Activated CD4-positive, alpha-beta memory T cell treated with anti-CD3 and anti-CD28 coated beads, Interleukin-2, amount 10 ng/mL, durations not matched to agents 7 days and 5 days (primary cell): ENCODE measurements at places on chromosomes 16 and 17. TPM values are rescaled to one million over a fixed set of nuclear protein-coding genes. Genes with fewer than 3 reads are reported as not detected.
A peak's percentile ranks its signal among the peaks of the same experiment; 100 is the strongest.

The OR4D1 gene
- 0.88 TPM for total RNA-seq

The SOST gene
- not detected for total RNA-seq

DNA sequence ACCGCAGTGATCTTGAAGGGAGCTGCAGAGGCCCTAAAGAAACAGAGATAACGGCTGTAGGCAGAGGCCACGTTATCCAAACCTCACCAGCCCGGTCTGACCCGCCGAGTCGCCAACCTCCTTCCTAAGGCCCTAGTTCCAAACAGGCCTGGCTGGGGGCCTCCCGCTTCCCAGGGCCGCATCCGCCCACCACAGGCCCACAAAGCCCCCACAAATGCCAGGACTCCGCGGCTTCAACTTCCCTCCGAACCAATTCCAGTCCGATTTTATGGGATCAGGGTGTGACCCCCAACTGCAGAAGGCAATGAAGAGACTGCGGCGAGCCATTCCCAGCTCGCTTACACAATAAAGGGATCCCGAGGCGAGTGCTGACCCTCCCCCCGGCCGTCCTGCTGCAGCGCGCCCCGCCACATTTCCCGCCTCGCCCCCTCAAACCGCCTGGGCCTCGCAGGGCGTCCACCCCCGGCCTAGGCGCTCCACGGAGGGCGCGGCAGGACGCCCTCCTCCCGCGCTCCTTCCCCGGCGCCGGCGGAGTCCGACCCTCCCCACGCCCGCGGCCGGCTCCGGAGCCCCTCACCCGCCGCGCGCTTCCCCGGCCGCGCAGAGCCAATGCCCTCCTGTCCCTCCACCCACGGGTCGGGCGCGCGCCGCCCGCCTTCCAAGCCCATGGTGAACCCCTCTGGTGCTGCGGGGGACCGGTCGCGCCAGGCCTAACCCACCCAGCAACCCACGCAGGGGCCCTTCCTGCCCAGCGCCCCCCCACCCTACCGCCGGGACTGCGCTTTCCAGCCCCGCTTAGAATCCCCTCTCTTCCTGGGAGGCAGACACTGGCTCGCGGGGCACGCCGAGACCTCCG lies 926 bp downstream of the MYH10 start:
- H3K4me3 ChIP-seq = peak overlapping the region; percentile 87
- peaks cover 8% of the 10 kb centered on the region for H3K4me1 ChIP-seq
- peaks cover 51% of the 10 kb centered on the region for H3K27me3 ChIP-seq
- DNase-seq = peak; percentile 17

- H3K4me1 ChIP-seq = peaks cover 18% of the 10 kb centered on the region
- DNase-seq = no peak
- H3K27ac ChIP-seq = no peak overlapping the region
- no peaks in the 10 kb centered on the region for H3K36me3 ChIP-seq
- H3K27me3 ChIP-seq = no peaks in the 10 kb centered on the region
These were observed 5.8 kb upstream of the MED13 start for GRCh38 chr17:62070900-62071299.

DNA sequence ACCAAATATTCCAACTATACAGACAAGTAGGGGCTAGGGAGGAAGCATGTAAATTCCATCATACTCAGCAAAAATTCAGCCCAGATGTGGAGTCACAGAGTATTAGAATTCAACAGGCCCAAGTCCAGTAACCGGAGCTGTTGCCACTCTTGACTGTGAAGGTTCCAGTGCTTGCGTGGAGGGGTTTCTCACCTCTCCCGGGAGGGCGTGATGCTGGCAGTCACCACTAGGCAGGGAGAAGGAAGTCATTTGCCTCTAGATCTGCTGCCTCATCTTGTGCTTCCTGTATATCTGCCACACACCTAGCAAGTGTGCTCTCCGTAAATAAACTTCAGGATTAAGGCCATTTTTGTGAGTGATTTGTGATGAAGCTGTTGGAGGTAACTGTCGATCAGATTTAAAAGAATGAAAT lies 1.0 kb upstream of the CKLF start:
- peak overlapping the region; percentile 98 for H3K4me3 ChIP-seq
- H3K4me1 ChIP-seq = peaks cover 75% of the 10 kb centered on the region
- H3K27ac ChIP-seq = peak overlapping the region; percentile 91
- peak; percentile 67 for DNase-seq

The PRSS8 gene
- total RNA-seq = not detected

The RRAD gene
- total RNA-seq = 1.0 TPM

- H3K27me3 ChIP-seq = peaks cover 22% of the 10 kb centered on the region
These were observed 25.2 kb downstream of the ITGAM start for GRCh38 chr16:31284926-31285325.

The ATP2C2 gene
- total RNA-seq = not detected

GRCh38 chr17:17724307-17725010 lies 43.2 kb downstream of the RAI1 start:
- no peak for DNase-seq
- H3K4me3 ChIP-seq = peak overlapping the region; percentile 57
- peaks cover 42% of the 10 kb centered on the region for H3K27me3 ChIP-seq
- H3K36me3 ChIP-seq = peaks cover 10% of the 10 kb centered on the region

DNA sequence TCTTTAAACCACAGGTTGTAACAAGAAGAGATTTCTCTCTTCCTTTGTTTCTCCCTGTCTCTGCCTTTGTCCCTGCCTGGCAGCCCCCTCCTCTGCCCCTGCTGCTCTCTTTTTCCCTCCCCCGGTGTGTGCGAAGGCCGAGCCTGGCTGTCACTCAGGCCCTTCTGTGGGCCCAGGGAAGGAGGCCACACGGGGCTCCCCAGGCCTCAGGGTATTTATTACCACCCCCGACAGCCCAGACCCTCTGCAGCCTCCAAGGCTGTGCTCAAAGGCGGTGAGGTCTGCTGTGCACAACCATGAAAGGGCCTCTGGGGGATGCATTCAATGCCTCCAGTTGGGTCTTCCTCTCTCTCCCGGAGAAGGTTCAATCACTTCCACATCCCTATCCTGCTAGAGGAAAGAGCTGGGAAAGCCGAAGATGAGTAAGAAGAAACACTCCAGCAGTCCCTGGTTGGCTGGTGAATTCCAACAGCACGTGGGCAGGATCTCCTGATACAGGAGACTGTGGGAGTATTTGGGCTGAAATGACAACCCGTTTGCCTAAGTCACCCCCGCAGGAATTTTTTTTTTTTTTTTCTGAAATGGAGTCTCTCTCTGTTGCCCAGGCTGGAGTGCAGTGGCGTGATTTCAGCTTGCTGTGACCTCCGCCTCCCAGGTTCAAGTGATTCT lies 34.2 kb downstream of the ZNF423 start:
- H3K27ac ChIP-seq = no peak overlapping the region
- H3K36me3 ChIP-seq = no peaks in the 10 kb centered on the region
- no peaks in the 10 kb centered on the region for H3K27me3 ChIP-seq
- H3K4me3 ChIP-seq = no peak overlapping the region
- DNase-seq = no peak

DNA sequence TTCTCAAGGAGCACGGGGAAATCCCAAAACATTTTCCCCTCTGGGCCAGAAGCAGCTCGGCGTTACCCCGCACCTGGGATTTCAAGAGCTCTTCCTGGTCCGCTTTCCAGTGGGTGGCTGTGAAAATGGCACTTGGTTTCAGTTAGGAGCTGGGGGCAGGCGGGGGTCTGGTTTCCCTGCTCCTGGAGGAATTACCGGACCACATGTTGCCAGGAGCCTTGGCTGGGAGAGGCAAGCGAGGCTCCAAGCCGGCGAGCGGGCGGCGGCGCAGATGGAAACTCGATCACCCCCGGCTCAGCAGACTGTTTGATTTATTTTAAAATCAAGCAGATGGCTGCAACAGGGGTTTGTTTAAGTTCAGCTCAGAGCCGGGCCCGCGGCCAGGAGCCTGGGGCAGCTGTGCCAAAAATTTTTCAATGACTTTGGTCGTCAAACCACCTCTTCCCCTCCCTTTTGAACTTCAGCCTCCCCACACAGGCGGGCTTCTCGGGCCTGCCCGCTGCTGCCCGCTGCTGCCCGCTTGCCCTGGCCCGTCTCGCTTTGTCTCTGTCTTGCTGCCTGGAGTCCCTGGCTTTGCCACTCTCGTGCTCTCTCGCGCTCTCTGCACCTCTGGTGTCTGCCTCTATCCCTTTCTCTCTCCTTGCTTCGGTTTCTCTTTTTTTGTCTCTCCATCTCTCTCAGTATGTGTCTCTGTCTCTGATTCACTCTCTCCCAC lies 108.0 kb upstream of the CIBAR2 start:
- H3K4me1 ChIP-seq = no peaks in the 10 kb centered on the region
- DNase-seq = no peak
- H3K4me3 ChIP-seq = no peak overlapping the region
- H3K36me3 ChIP-seq = no peaks in the 10 kb centered on the region
- no peaks in the 10 kb centered on the region for H3K27me3 ChIP-seq

- no peaks in the 10 kb centered on the region for H3K4me1 ChIP-seq
- no peaks in the 10 kb centered on the region for H3K27me3 ChIP-seq
- no peak overlapping the region for H3K4me3 ChIP-seq
- no peak overlapping the region for H3K27ac ChIP-seq
These were observed 7.4 kb upstream of the P2RX1 start for GRCh38 chr17:3923466-3924190.

- H3K27ac ChIP-seq = no peak overlapping the region
- no peaks in the 10 kb centered on the region for H3K4me1 ChIP-seq
- H3K36me3 ChIP-seq = peaks cover 20% of the 10 kb centered on the region
- H3K27me3 ChIP-seq = no peaks in the 10 kb centered on the region
These were observed 643 bp downstream of the HIGD1B start for GRCh38 chr17:44848257-44848795.

The ARL2BP gene
- total RNA-seq = 32.9 TPM
